ENCODE measurements at places on chromosomes 6 and 20.

- DNase-seq, result no peak
Observed at GRCh38 chr20:12264711-12265110, 347.0 kb downstream of the BTBD3 start.

DNA sequence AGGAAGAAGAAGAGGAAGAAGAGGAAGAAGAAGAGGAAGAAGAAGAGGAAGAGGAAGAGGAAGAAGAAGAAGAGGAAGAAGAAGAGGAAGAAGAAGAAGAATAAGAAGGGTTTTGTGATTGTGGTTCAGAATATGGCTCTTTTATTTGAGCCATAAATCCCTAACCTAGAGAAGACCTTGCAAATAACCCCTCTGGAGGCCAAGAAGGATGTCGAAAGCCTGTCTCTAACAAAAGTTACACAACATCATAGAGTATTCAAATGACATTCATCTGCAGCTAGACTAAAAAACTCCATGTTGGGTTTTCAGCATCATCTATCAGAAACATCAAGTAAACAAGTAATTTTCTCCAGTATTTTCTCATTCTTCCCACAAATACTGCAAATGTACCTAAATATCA, 100.9 kb downstream of the RNASET2 start:
- no peak for DNase-seq

DNA sequence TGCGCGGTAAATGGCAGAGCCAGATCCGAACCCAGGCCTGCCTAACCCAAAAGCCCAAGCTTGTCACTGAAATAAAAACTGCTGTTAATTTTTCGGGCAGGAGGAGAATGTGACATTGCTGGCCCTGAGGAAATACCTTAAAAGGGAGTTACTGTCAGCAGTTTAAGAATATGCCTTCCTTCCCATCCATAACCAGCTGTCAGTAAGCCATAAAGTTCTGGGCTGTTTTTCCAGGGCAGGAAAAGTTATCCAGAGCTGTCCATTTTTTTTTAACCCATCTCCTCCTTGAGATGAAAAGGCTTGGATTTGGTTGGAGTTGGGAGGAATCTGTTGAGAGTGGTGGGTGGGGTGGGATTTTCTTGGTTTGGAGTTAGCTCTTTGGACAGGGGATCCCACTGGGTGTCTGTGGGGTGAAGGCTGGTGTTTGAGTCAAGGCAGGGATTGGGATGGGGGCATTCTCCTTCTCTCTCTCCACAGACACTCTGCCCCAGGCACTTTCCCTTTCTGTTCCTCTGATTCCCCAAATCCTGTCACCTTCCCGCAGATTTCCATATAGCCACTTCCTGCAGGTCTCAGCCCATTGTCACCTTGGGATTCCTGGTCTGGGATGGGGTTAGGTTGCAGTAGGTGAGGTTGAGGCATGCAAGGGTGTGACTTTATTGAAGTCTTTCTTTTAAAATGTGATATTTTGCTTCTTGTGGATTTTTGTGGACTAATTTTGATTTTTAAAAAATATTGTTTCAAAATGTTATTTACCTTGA, 4.3 kb upstream of the KCNG1 start:
- DNase-seq, result no peak

GRCh38 chr6:65799389-65799788, 92.4 kb upstream of the EYS start:
- DNase-seq, result no peak

DNA sequence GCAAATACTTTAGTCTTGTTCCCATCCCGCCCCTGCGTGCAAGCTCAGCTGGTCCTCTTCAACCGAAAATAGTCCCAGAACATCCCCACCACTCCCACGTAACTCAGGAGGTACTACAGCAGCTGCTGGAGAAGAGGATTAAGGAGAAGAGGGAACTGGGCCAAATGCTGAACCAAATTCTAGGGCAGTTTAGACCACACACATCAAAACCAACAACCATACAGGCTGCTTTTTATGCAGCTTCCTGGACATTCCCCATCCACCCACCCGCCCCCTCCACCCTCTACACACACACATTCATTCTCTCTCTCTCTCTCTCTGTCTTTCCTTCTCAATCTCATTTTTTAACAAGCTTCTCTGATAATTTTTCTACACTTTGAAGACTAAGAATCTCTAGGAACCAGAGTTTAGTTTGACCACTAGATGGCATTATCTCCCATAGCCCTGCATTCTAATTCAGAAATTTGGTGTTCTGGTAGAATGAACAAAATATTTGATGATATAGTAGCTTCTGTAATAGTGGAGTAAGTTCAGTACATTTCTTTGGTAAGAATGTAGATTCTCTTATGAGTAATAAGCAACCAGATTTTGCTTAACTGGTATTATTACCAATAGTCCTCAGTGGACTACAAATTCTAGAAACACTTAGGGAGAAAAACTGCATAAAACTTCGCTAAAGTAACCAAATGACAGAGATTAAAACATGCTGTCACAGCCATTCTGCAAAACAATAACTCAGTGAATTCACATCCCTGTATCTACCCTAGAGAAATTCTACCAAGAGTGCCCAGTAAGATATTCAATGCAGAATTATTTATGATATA, 52.1 kb upstream of the BEND6 start:
- no peak for DNase-seq

- DNase-seq, result no peak
Observed at GRCh38 chr6:8551993-8552392, 116.6 kb upstream of the SLC35B3 start.

GRCh38 chr6:154839546-154839945, 106.3 kb downstream of the SCAF8 start:
- no peak for DNase-seq

GRCh38 chr20:11143481-11143880, 469.7 kb upstream of the JAG1 start:
- no peak for DNase-seq
